ENCODE measurements at places on chromosomes 1 and 21.

- no peak for DNase-seq
Observed at GRCh38 chr1:232856541-232856940, 51.3 kb downstream of the MAP10 start.

DNA sequence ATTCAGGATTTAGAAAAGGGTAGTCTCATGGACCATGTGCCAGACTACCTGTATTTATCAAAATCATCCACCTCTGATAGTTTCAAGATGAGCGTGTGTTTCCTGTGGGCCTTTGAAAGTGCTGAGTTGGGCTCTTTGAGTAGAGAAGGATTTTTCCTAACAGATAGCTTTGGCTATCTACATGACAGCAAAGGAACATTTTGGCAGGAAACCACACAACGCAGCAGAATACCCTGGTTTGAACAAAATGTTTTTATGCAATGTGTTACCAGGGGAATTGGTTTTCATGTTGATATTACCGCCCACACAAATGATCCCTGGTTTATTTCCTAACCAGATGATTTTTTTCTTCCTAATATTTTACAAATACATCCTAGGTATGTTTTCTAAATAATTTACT lies 431.4 kb downstream of the NEGR1 start:
- peak; percentile 89 for DNase-seq

DNA sequence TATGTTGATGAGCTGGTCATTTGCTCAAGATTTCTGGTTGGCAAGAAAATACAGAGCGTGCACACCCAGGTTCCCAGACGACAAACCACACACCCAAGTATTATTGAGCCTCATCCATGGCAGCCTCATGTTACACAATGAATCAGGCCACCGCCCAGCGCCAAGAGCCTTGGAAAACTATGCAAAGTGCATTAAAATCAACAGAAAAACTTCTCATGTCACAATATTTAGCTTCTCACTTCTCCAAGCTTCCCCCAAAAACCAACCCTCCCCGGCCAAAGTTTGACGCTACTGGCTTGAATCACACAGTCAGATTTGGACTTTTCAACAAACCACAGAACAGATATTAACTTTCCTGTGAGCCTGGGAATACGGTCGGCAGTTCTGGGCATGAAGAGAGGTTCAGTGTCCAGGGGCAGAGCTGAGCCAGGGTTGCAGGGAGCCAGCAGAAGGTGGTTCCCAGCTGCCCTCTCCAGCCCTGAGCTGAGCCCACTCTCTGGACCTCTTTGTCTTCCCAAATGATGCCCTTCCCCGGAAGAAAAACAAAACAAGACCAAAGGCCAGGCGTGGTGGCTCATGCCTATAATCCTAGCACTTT lies 71.1 kb downstream of the SETD4 start:
- peak; percentile 64 for DNase-seq

GRCh38 chr1:110380672-110381283 lies 10.0 kb downstream of the SLC16A4 start:
- peak; percentile 88 for DNase-seq

DNA sequence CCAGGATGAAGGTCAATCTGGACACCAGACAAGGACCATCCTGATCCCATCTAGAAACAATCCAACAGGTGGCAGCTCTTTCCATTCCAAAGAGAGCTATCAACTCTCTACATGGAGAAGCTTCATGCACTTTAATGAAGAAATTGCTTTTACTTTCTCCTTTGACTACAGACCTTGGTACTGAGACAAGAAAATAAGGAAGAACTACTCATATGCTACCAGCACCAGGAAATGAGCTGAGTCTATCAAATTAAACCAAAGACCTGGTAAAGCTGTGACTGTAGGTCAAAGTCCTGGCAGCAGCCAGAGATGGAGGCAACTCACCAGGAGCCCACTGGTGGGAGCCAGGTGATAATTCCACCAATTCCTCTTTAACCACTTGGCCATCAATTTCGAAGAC lies 64.3 kb upstream of the LRRC8B start:
- DNase-seq = no peak

- peak; percentile 28 for DNase-seq
Observed at GRCh38 chr1:31297277-31298247, 730 bp downstream of the ZCCHC17 start.

DNA sequence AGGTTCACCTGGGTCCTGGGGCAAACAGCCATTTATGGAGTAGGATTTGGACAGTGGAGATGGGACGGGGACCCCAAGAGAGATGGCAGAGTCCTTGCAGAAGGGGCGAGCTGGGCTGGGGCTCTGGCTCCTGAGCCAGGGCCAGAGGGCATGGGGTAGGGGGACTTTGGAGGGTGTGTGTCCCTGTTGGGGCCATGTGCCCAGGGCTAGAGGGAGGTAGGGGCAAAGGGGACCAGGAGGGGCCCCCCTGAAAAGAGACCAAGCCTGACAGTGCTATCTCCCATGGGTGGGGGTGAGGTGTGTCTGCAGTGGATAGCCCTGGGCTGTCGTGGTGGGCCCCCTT lies 92.3 kb downstream of the TRIM11 start:
- DNase-seq = no peak

- no peak for DNase-seq
Observed at GRCh38 chr1:177977141-177977540, 7.3 kb upstream of the SEC16B start.

- no peak for DNase-seq
Observed at GRCh38 chr1:10865518-10866320, 69.3 kb upstream of the CASZ1 start.

DNA sequence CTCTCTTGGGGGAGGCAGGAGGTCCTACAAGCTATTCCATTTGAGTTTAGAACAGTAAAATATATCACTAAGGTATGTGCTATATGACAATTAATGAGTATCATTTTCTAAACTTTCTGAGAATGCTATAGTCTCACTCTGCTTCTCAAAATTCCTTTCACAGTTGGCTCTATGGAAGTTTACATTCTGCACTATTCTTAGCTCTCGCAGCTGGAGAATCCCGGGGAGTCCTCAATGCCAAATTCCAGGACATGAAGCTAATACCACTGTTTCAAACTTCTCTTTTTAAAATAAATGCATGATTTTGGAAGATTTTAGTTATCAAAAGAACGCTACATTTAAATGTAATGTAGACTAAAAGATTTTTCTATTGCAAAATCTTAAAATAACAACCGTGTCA lies 22.4 kb upstream of the PALMD start:
- DNase-seq = no peak

GRCh38 chr1:165933446-165934170 lies 106.2 kb downstream of the UCK2 start:
- DNase-seq = no peak

- DNase-seq = peak; percentile 46
Observed at GRCh38 chr21:38126666-38127303, 130.0 kb upstream of the KCNJ15 start.

GRCh38 chr21:15775981-15776380 lies 46.2 kb downstream of the USP25 start:
- peak; percentile 89 for DNase-seq

DNA sequence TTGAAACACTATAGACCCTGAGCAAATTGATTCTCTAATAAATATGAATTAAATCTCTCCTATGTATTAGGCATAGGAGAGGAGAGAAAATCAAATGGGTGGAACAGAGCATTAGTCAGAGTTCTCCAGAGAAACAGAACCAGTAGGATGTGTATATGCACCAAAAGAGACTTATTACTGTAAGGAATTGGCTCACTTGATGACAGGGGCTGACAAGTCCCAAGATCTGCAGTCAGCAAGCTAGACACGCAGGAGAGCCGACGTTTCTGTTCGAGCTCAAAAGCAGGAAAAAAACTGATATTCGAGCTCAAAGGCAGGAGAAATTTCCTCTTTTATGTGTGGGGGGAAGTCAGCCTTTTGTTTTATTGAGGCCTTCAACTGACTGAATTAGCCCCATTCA lies 259.2 kb upstream of the KAZN start:
- no peak for DNase-seq

GRCh38 chr1:219703368-219703639 lies 90.4 kb upstream of the ZC3H11B start:
- DNase-seq = no peak

DNA sequence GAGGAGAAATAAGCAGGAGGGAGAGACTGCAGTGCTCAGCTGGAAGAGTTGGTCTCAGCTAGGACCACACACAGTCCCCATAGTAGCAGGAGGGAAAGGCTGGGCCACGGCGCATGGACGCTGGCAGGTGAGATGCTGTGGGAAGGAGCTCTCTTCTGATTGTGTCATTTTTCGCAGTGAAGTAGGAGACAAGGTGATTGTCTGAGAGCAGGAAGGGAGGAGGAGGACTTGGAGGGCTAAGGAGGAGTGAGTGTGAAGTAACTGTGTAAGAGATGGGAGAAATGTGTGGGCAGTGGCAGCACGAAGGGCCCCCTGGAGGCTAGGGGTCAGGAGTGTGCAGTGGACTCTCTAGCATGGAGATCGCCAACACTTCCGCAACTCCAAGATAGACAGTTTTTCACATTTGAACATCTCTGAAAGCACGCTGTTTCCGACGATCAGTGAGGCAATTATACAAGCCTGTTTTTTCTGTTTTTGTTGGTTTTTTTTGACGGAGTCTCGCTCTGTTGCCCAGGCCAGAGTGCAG lies 26.4 kb upstream of the KCNC4 start:
- no peak for DNase-seq

GRCh38 chr1:15000030-15000429 lies 153.5 kb upstream of the TMEM51 start:
- no peak for DNase-seq

- DNase-seq = peak; percentile 25
Observed at GRCh38 chr21:36532769-36533467, 53.0 kb upstream of the CLDN14 start.

DNA sequence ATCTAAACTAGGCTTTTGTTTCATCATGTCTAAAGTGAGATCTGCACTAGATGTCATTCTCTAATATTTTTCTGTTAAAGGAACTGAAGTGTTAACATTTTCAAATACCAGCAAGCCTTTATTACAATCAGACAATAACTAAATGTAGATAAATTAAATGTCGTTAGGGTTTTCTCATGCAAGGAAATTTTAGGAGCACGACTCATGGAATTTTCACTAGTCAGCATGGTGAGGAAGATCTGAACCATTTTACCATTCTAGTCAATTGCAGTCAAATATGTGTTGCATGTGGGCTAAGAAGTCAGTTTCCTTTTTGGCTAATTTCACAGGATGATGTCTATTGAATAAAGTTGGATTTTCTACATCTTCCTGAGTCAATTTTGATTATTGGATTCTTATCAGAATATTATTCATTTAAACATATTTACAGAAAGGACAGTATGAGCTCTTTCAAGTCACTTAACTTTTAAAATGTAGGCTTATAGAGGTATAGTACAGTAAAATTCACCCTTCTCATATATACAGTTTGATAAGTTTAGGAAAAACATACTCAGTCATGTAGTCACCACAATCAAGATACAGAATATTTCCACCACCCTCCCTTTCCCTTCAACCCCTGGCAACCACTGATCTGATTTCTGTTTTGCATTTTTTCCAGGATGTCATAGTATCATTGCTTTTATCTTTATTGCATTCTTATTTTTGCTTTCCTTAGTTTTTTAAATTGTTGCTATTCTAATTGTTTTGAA lies 9.2 kb downstream of the GCSAML start:
- DNase-seq = no peak

DNA sequence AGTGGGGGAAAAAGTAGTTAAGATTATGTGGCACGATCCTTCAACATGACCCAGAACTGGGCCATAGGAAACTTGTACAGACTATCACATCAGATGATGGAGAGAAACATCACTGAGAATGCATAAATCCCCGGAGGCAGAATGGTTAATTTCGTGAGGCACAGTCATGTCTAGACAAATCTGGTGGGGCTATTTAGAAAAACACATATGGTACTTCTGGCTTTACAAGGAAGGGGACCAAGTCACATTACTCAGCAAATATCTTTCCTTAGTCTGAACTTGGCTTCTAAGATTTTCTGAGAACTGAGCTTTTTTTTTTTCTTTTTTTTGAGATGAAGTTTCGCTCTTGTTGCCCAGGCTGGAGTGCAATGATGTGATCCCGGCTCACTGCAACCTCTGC lies 9.2 kb upstream of the UQCRHL start:
- DNase-seq = no peak

GRCh38 chr21:37292941-37293340 lies 25.8 kb upstream of the VPS26C start:
- peak; percentile 11 for DNase-seq

- DNase-seq = no peak
Observed at GRCh38 chr1:96544831-96545221, 176.8 kb upstream of the PTBP2 start.

DNA sequence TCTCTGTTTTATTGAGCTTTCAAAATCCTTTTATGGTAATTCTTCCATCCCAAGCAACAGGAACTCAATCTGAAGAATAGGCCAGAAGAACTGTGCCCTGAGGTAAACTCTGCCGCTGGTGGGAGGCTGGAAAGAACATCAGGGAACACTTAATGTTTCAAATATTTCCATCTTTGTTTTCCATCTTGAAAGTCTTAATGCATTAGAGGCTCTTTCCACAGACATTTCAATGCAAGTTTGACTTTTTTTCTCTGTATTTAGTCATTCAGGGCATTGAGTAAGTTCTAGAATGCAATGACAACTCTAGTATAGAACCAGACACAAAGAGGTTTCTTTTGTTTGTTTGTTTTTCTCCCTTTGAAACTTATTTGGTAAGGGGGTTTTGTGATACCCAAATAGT lies 61.5 kb downstream of the KIAA0040 start:
- DNase-seq = no peak

DNA sequence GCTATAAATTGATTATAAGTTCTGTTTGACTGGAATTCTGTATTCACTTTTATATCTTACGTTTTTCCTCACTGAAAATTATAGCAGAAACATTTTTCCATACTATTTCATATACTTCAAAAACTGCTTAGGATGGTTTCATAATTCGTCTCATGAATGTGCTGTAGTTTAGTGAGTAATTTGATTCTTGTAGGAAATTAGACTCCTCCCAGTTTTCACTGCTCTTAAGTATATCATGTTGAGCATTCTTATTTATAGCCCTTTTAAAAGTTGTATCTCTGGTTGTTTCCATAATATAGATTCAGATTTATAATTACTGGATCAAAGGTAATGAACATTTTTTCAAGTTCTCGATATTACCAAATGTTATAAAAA lies 250.6 kb downstream of the FMN2 start:
- no peak for DNase-seq

GRCh38 chr1:207006083-207006482 lies 26.5 kb downstream of the C1orf116 start:
- DNase-seq = no peak

- DNase-seq = no peak
Observed at GRCh38 chr1:220783453-220783852, 3.3 kb upstream of the MTARC1 start.

DNA sequence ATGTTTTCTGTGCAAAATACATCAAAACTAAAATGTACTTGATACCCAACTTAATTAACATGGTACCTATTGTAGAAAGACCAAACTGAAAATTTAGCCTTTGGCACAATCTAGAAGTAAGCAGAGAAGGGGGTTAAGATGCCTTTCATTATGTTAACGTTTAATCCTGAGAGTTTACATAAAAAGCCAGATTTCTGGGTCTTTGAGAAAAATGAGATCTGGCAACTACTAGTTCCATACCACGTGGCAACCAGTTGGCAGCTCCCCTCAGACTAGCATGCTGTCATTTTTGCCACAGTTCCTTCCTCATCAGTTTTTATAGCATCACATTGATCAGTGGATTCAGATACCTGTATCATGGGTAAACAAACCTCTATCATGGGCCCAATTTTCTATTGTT lies 1.5 kb downstream of the RO60 start:
- DNase-seq = peak; percentile 42
